A549 treated with AZD2906 at 1 μM for 4 hours (cell line): ENCODE measurements at places on chromosomes 16 and 17. TPM values are rescaled to one million over a fixed set of nuclear protein-coding genes. Genes with fewer than 3 reads are reported as not detected.

CYB5B gene
- 181 to 220 TPM (median 192 TPM) in 5 replicates for total RNA-seq

ADAD2 gene
- total RNA-seq, result 0.05 TPM in 1 of 5 replicates, not detected in the others

SLC6A2 gene
- 0.03 to 0.09 TPM (median 0.06 TPM) in 5 replicates for total RNA-seq

YBX2 gene
- total RNA-seq, result 0.37 to 0.68 TPM (median 0.53 TPM) in 5 replicates

PROCA1 gene
- total RNA-seq, result 1.00 to 1.4 TPM (median 1.3 TPM) in 5 replicates

PPY gene
- 0.34 to 0.43 TPM in 2 of 5 replicates, not detected in the others for total RNA-seq

CA4 gene
- 0.11 to 0.28 TPM (median 0.21 TPM) in 4 of 5 replicates, not detected in the other for total RNA-seq

NACA2 gene
- total RNA-seq, result not detected in 5 replicates

CDH15 gene
- total RNA-seq, result 0.14 to 0.33 TPM (median 0.22 TPM) in 5 replicates

ARHGAP44 gene
- total RNA-seq, result 2.2 to 2.7 TPM (median 2.3 TPM) in 5 replicates

SCRN2 gene
- total RNA-seq, result 31.9 to 40.2 TPM (median 38.2 TPM) in 5 replicates

KCNG4 gene
- not detected in 5 replicates for total RNA-seq

PIK3R6 gene
- total RNA-seq, result not detected in 5 replicates

NOXO1 gene
- total RNA-seq, result 0.08 to 0.31 TPM (median 0.28 TPM) in 5 replicates

ERCC4 gene
- total RNA-seq, result 3.8 to 7.6 TPM (median 7.5 TPM) in 5 replicates

PPM1E gene
- 0.02 to 0.06 TPM (median 0.05 TPM) in 5 replicates for total RNA-seq

PHKG2 gene
- total RNA-seq, result 19.5 to 30.8 TPM (median 26.9 TPM) in 5 replicates

PLEKHH3 gene
- total RNA-seq, result 9.6 to 17.7 TPM (median 16.1 TPM) in 5 replicates

SECTM1 gene
- total RNA-seq, result 1.4 to 2.6 TPM (median 2.1 TPM) in 5 replicates

ACSM2A gene
- not detected in 5 replicates for total RNA-seq

ASIC2 gene
- 1.2 to 1.8 TPM (median 1.5 TPM) in 5 replicates for total RNA-seq

SPATA32 gene
- 0.08 to 0.15 TPM (median 0.11 TPM) in 4 of 5 replicates, not detected in the other for total RNA-seq

EVPLL gene
- not detected in 5 replicates for total RNA-seq

SLFN11 gene
- 4.4 to 6.1 TPM (median 5.2 TPM) in 5 replicates for total RNA-seq
